Tibial nerve (tissue), 4 donors: ENCODE measurements at places on chromosomes 7 and 10. TPM values are rescaled to one million over a fixed set of nuclear protein-coding genes. Genes with fewer than 3 reads are reported as not detected.

AOAH gene
- total RNA-seq = 17.8 TPM

DNA sequence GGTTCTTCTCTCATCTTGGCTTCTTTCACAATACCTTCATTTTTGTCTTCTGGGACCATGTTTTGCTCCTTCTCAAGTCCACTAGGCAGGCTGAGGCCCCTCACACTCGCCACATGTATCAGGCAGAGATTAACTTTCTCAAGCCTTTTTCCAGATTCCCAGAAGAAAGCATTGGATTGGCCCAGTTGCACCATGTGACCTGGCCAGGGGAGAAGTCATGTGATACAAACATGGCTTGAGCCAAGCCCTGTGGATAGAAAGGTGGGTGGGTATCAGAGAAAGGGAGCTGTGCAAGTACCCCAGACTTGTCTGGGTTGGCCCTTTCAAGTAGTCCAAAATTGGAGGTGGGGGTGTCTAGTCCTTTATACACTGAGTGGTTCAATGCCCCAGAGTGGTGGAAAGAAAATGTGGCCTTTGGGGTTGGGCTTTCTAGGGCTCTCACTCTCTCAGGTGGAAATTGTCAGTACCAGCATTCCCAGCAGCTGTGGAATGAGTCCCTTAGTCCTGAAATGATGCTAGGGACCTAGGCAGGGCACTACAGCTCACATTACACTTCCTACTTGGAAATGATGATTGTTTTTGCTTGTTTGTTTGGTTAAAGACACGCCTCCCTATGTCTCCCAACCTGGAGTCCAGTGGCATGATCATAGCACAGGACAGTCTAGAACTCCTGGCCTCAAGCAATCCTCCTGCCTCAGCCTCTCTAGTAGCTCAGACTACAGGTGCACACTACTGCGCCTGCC, 36.9 kb upstream of the C10orf67 start:
- H3K4me3 ChIP-seq = no peak overlapping the region
- no peak for DNase-seq
- no peaks in the 10 kb centered on the region for H3K27me3 ChIP-seq
- H3K27ac ChIP-seq = no peak overlapping the region
- no peaks in the 10 kb centered on the region for H3K36me3 ChIP-seq
- no peaks in the 10 kb centered on the region for H3K4me1 ChIP-seq

DNA sequence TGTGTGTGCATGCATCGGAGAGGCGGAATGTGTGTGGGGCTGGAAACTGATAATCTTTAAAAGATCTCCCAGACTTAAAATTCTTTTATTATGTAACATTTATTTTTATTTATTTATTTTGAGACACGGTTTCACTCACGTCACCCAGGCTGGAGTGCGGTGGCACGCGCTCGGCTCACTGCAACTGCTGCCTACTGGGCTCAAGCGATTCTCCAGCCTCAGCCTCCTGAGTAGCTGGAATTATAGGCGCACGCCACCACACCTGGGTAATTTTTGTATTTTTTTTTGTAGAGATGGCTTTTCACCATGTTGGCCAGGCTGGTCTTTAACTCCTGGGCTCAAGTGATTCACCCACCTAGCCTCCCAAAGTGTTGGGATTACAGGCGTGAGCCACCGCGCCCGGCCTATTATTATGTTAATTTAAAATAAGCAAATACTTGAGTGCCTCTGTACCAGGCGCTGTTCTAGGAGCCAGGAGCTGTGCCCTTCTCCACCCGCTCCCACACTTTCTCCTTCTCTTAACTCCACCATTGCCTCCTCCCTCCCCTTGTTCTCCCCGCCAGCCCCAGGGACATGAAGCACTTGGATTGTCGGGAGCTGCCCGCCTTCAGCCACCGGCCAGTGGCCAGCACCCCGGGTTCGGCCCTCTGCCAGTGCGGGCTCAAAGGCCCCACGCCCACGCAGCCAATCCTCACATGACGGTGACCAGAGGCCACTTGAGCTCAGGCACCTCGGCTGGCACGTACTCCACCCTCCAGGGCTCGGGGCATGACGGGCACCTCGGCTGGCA, 163.6 kb downstream of the DNAJB6 start:
- no peaks in the 10 kb centered on the region for H3K27me3 ChIP-seq
- H3K4me3 ChIP-seq = no peak overlapping the region
- no peak overlapping the region for H3K27ac ChIP-seq
- no peak for DNase-seq
- no peaks in the 10 kb centered on the region for H3K4me1 ChIP-seq
- no peaks in the 10 kb centered on the region for H3K36me3 ChIP-seq

HDAC9 gene
- 48.4 TPM for total RNA-seq

DNA sequence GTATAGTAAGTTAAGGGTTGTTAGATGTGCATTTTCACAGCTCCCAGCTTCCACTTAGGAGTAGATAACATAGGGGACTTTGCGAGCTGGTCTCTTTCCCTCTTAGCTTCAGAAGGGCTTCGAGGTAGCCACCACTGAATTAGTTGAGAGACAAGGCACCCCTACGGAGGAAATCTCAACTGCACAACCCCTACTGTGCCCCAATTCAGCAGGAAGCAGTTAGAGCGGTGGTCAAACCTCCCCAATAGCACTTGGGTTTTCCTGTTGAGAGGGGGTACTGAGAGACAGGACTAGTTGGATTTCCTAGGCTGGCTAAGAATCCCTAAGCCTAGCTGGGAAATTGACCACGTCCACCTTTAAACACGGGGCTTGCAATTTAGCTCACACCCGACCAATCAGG, 1.1 kb upstream of the HERPUD2 start:
- H3K4me3 ChIP-seq = peak overlapping the region; percentile 92
- DNase-seq = no peak
- H3K27me3 ChIP-seq = no peaks in the 10 kb centered on the region
- H3K36me3 ChIP-seq = peaks cover 11% of the 10 kb centered on the region
- no peak overlapping the region for H3K27ac ChIP-seq
- peaks cover 40% of the 10 kb centered on the region for H3K4me1 ChIP-seq

COBL gene
- 18.1 TPM for total RNA-seq

DNA sequence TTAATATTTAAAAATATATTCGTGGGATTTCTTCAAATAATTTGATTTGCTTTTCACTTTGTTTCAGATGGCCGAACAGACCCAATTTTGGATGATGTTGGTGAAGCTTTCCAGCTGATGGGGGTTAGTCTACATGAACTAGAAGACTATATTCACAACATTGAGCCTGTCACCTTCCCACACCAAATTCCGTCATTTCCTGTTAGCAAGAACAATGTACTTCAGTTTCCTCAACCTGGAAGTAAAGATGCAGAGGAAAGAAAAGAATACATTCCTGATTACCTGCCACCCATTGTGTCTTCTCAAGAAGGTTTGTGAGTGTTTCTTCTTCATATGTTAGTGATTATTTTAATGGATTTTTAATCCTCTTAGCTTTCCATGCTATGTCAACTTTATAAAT, 5.9 kb downstream of the TAF3 start:
- no peaks in the 10 kb centered on the region for H3K27me3 ChIP-seq
- no peak for DNase-seq
- H3K36me3 ChIP-seq = no peaks in the 10 kb centered on the region
- H3K4me1 ChIP-seq = peaks cover 26% of the 10 kb centered on the region

DNA sequence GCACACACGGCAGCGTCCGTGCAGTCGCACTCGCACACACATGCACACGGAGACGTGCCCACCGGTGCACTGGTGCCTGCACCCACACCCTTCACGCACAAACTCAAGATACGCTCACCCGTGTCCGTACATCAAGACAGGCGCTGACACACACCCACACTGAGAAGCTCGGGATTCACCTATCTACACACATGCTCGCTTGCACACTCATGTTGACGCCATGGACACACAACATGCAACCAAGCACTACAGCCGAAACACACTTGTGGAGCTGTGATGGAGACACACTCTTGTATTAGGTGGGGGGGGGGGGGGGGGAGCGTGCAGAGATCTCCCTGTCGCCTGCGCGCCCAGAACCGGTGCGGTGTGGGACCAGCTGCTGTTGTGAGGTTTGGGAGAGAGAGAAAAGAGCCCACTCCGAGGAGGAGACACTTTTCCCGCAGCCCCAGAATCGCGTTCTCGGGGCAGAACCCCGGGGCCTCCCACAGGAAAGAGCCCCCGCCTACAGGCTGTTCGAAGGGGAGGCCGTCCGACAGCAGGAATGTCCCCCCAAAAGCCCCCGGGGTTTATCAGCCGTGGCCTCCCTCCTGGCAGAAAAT, 605 bp upstream of the NFKB2 start:
- peak overlapping the region; percentile 86 for H3K27ac ChIP-seq
- peak overlapping the region; percentile 54 for H3K4me3 ChIP-seq
- no peaks in the 10 kb centered on the region for H3K36me3 ChIP-seq
- H3K27me3 ChIP-seq = no peaks in the 10 kb centered on the region

DNA sequence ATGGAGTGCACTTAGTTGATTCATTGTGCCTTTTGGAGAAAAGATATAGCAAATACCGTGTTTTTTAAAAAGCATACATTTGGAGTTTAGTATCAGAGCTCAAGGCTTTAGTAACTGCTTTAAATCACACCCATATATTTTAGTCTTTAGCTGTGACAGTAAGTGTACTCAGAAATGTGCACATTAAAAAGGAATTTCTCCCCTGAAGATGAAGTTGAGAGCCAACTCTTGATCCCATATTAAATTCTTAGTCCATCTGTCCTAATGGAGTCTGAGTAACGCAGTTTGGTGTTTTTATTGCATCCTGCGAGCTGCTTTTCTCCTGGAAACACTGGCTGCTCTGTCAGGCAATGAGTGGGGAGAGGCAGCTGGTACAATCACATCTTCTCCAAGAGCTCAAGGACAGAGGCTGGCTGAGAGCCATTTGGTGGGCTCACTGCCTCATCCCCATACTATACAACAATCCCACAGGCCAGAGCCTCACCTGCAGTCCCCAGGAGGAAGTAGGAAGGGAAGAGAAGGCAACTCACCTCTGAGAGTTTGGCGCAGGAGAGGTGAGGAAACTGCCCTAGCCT, 473.6 kb upstream of the C7orf33 start:
- H3K4me3 ChIP-seq = no peak overlapping the region
- H3K27me3 ChIP-seq = no peaks in the 10 kb centered on the region
- H3K27ac ChIP-seq = no peak overlapping the region
- no peak for DNase-seq
